Fibroblast of skin of right biceps (primary cell): ENCODE measurements at places on chromosomes 5 and 9.

GRCh38 chr5:173916233-173916632 lies 28.1 kb downstream of the CPEB4 start:
- no peak for DNase-seq

- DNase-seq: no peak
These were observed 50.1 kb upstream of the POU5F2 start for GRCh38 chr5:93791518-93791972.

- DNase-seq: no peak
These were observed 474.5 kb downstream of the LRRC70 start for GRCh38 chr5:63053019-63053638.

GRCh38 chr5:12354686-12355085 lies 450.4 kb upstream of the CTNND2 start:
- DNase-seq: no peak

DNA sequence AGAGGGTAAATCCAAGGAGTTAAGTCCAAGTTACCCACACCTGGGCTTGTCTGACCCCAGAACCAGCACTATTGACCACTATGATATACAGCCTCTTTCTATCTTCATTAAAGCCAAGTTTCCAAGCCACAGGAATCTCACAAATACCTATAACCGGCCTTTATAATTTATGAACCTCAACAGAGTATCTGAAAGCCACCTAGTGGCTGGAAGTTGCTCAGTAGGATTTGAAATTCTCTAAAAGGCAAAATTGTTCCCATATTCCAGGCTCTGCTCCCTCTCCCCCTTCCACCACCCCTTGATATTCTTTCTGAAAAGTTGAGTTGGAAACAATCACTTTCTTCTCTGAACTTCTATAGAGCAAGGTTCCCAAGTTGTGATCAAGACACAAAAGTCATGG lies 106.4 kb upstream of the GPR151 start:
- no peak for DNase-seq

DNA sequence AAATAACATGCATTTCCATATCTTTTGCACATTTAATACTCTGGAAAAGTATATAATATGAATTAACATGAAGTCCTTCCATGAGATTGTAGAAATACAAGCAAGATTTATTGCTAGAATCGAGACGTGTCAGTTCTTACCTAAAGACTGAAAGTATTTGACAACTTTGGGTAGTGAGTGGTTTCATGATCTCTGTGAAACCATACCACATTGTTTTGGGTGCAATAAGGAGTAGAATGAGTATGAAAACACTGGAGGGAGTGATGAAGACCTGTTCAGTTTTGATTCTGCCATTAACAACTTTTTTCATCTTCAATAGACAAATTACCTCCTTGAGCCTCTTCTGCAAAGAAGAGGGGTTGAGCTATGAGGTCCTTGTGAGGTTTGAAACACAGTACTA lies 133.7 kb downstream of the NUDT12 start:
- DNase-seq: no peak

DNA sequence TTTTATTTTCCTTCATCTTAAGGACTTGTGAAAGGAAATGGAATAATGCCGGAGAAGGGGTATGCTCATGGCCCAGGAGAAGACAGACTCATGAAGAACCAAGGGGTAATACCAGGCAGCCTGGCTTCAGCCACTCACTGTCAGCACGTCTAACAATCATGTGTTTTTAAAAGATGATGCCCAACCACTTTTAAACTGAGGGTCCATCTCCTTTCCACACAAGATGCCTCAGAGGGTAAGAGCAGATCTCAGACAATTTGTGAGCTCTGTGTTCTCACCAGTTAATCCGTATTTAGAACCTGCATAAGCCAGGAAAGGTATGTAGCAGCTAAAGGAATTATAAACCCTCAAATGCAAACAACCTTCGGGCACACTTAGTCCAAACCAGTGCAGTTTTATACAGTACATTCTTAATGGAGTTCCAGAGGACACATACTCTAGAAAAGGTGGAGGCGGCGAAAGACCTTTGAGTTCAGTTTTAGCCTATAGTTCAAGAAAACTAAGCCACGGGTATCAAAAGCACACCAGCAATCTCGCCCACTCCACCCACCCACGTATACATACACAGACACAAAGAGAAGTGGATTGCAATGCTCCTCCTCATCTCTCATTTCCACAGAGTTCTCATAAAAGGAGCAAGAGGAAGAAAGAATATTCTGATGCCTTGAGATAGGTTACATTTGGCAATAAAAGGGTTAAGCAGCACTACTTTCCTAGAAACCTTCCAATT lies 2.6 kb downstream of the DIAPH1 start:
- no peak for DNase-seq

DNA sequence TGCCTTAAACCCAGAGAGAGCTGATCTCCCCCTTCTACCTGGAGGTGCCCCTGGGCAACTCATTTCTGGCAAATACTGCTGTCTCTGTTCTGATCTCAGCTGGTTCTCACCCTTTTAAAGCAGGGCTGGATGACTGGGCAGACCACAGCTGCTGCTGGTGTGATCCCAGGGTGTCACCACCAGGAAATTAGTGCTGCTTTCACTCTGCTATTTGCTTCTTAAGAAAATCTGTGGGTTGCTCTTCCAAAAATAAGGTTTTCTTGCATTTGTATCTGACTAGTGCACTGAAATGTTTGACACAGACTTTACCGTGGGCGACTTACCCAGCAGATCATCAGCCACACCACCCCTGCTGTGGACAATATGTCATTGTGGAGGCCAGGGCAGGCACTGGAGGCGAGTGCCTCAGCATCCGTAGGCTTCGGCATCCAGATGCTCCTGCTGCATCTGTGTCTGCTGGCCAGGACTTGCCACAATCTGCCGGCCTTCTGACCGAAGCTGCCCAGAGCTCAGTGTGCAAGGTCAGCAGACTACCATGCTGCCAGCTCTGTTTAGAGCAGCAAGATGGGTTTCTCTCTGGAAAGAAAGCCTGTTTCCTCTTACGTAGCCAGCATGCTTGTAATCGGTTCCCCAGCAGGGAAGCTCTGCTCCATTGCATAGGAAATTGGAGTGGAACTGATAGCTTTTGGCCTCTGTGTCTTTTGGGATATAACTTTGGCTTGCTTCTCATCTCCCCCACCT lies 13.6 kb downstream of the ARHGAP26 start:
- no peak for DNase-seq

GRCh38 chr5:131242728-131243255 lies 21.1 kb upstream of the CDC42SE2 start:
- peak; percentile 88 for DNase-seq

GRCh38 chr5:177070536-177071191 lies 16.1 kb upstream of the FGFR4 start:
- DNase-seq: no peak

DNA sequence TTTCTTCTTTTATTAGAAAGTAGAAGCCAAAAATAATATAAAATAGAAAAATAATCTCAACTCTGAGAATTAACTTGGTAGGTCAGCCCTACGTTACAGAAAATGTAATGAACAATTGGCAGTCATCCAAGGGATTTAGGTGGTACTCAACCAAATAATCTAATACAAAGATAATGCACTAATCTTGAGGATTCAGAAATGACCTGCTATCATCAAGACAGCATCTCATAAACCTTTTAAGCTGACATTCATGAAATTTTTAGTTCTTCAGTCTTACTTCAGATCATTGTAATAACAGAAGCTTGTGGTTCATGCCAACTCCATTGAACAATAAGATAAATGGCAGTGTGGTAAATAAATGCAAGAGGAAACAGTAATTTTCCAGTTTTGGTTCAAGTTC lies 1058.0 kb downstream of the MAT2B start:
- no peak for DNase-seq

DNA sequence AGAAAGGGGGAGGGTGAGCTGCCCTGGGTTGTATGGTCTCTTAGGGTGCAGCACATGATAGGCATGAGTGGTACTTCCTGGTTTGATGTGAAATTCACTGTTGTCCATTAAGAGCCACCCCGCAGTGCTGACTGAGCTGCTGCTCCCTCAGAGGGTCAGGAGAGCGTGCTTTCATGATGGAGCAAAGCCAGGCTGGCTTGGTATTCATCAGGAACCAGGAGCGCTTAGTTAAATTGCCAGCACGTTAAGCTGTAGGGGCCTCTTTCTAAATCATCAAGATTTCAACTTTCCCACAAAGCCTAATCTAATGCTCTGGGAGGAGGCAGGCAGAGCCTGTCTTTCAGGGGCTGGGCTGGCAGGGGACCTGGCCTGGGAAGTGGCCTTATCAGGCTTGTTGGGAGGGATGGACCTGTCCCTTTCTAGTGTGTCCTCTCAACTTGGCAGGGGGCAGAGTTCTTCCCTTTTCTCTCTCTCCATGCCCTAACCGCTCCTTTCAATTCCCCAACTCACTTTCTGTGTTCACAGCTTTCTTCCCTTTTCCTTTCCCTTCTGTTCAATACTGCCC lies 7.9 kb downstream of the CYSTM1 start:
- peak; percentile 34 for DNase-seq

DNA sequence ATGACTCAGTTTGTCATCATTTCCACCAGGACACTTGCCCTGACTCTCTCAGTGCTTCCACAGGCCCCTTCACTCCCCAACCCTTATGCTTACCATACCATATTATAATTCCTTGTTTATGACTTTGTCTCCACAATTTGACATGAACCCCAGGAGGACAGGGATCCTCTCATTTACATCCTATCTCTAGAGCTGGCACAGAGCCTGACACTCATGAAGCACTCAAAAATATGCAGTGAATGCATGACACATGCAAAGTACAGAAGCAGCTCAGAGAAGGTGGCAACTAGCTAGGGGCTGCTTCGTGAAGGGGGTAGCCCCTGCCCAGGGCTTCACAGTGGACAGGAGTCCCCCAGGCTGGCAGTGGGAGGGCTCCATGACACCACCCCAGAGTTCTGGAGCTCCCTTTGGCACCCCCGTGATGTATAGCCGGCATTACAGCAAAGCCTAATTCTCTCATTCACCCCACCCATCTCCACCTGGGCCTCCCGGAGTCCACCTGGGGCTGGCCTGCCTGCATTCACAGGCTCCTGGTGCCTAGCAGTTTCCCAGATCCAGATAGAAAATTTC lies 112.0 kb upstream of the SPOCK1 start:
- peak; percentile 56 for DNase-seq

- DNase-seq: peak; percentile 84
These were observed 24.2 kb downstream of the C9orf50 start for GRCh38 chr9:129596541-129597331.

GRCh38 chr5:98602534-98603112 lies 170.8 kb upstream of the RGMB start:
- no peak for DNase-seq

- no peak for DNase-seq
These were observed 44.4 kb upstream of the NEK6 start for GRCh38 chr9:124213396-124213795.

GRCh38 chr5:90983148-90983547 lies 400.0 kb downstream of the ARRDC3 start:
- DNase-seq: peak; percentile 92

DNA sequence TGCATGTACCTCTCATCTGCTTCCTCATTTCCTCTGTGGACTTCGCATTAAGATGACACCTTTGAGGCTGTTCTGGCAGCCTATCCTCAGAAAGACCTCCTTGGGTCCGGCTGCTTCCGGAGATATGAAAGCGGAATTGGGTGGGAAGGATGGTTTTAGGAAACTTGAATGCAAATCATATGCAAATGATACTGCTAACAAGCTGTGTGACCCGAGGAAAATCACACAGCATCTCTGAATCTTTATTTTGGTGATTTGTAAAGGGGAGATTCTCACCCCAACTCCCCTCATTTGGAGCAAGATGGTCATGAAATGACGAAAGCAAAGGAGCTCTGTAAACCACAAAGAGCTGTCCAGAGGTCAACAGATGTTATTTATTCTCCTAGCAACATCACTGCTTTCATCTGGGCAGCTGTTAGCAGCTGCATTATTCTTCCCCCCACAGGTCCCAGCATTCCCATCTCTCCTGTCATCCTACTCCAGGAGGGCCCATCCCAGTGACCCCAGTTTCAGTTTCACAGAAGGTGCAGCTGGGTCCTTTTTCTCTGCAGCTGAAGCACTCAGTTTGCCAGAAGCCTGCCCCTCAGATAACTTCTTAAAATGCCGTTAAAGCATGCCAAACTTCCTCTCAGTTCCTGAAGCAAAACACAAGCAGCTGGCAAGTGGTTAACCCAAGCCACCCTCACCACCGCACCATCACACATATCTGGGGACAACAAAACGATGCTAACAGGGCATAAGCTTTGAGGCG lies 269.5 kb downstream of the SEC61B start:
- DNase-seq: peak; percentile 32

DNA sequence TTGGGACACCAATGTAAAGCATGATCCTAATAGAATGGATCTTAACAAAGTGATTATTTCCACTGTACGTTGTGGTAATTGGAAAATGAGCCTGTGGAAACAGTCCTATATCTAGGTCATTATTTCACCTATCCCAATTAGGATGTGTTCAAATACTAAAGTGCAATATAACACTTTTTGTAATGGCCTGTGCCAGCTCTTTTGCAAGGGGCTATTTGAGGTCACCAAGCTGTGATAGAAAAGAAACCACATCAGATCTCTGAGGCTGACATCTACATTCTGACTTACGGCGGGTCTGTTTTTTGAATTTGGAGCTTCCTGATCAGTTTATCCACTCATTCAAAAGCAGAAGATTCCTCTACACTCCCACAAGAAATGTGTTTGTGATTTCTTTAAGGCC lies 150.0 kb downstream of the TLE1 start:
- DNase-seq: no peak
